SK-N-SH (cell line): ENCODE measurements at places on chromosomes 5 and 9. TPM values are rescaled to one million over a fixed set of nuclear protein-coding genes. Genes with fewer than 3 reads are reported as not detected.

DNA sequence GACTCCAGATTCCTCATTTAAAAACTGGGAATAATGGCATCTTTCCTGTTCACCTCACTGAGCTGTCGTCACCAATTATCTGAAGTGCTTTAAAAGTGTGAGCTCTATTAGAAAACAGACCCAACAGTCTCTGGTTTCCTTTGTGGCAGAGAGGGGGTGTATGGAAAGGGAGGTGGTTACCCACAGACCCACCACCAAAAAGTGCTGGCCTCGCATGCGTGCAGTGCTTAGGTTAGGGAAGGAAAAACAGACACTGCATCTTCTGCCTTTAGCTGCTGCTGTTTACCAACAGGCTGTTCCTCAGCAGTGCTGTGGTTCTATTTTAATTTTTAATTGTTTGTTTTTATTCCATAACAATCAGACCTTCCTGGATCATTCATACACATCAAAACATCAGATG is 249.6 kb downstream of the PIK3R1 start:
- DNase-seq = no peak

Gene SLC4A9
- polyA plus RNA-seq = 0.02 TPM in 1 of 2 replicates, not detected in the other

Gene STK10
- polyA plus RNA-seq = 10.1 and 11.0 TPM in 2 replicates

Gene RFESD
- polyA plus RNA-seq = 1.8 and 3.1 TPM in 2 replicates

GRCh38 chr9:82513242-82513751 is 524.7 kb downstream of the SPATA31D1 start:
- DNase-seq = no peak

Gene MELK
- polyA plus RNA-seq = 16.5 and 18.0 TPM in 2 replicates

Gene GLIPR2
- polyA plus RNA-seq = 38.3 and 40.1 TPM in 2 replicates

- no peak for DNase-seq
Observed at GRCh38 chr9:103804077-103804735, 289.9 kb upstream of the SMC2 start.

Gene COL5A1
- 26.4 and 73.8 TPM in 2 replicates for polyA plus RNA-seq

- DNase-seq = no peak
Observed at GRCh38 chr5:153974813-153975163, 63.9 kb downstream of the FAM114A2 start.
